ENCODE measurements at places on chromosomes 12 and 14.

DNA sequence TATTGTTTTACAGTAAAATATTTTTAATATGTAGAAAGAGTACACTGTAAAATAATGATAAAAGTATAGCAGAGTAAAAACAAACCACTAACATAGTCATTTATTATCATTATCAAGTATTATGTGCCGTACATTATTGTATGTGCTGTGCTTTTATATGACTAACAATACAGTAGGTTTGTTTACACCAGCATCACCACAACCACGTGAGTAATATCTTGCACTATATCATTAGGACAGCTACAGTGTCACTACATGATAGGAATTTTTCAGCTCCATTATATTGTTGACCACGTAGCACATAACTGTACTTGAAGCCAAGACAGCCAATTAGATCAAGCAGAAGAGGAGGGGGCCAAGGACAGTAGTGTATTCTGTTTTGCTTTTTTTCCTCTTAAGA lies 415.4 kb downstream of the RAD51B start:
- DNase-seq, result no peak

DNA sequence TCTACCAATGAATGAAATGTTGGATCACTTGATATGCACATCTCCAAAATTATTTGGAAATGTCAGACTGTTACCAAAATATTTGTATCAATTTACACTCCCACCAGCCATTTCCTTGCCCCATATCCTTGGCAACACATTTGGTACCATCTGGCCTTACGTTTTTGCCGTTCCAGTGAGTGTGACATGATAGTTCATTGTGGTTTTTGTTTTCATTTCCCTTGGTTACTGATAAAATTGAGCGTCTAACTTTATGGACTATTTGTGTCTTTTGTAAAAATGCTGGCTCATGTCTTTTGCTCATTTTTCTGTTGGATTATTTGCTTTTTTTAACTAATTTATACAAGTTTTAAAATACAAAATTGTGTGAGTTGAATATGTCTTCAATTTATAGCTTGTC lies 11.0 kb downstream of the KLHDC1 start:
- DNase-seq, result no peak

GRCh38 chr12:110613071-110613770 lies 708 bp upstream of the TCTN1 start:
- no peak for DNase-seq

GRCh38 chr14:91685600-91685999 lies 46.3 kb downstream of the CATSPERB start:
- DNase-seq, result no peak

DNA sequence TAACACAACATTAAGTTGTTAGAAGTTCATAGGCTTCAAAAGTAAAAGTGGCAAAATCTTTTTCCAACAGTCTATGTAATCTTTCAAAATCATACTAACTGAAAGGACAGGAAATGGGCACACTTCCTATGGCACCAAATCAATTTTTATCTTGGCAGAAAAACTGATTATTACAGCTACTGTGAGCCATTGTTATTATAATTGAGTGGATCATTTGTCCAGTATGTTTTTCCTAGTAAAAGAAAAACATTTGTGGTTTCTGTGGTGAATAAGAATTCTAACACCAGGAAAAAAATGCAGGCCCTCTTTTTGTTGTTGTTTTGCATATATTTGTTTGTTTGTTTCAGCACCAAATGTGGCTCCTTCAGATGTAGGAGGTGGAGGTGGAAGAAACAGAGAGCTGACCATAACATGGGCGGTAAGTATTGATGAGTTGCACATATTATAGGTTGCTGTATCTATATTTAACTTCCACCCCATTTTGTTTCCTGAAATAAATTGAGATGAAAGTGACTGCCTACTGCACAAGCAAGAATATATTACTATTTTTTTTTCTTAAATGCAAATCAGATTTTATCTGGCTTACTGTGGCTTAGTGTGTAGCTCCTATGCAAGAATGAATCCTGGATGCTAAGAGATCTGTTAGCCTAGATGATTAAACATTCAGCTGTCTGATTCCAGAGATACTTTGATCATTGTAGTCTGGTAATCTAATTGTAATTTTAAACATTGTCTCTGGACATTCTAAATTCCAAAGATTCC lies 174.1 kb upstream of the PDZRN4 start:
- no peak for DNase-seq

DNA sequence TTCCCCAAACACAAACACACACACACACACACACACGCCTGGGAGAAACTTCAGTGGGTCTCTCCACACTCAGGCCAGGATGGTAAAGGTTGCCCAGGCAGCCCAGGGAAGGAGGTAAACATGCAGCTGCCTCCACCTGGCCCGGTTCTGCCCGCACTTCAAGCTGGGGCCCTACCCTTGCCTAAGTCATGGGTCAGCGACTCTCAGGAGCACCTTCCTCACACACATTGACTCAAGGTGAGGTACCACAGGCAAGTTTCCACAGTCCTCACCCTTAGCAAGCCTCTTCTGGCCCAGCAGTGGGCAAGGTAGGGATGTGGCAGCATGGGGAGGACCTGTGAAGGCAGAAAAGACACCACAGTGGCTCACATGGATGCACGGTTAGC lies 14.1 kb upstream of the FAIM2 start:
- DNase-seq, result no peak

DNA sequence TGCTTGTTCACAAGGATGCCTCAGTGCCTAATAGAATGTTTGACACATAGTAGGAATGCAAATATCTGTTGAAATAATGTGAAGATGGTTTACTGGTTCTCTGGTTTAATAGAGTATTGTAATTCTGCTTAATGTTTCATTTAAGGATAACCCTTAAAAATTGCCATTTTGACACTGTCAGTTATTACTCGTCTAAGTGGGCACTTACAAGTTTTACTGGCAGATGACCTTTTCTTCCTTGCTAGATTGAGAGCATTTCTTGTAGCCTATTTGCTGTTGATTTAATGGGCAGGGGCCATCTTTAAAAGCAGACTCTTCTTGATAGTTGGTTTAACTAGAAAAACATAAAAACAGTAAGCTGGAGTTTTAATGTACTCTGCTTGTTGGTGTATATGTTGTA lies 1.9 kb downstream of the TMEM263 start:
- no peak for DNase-seq

DNA sequence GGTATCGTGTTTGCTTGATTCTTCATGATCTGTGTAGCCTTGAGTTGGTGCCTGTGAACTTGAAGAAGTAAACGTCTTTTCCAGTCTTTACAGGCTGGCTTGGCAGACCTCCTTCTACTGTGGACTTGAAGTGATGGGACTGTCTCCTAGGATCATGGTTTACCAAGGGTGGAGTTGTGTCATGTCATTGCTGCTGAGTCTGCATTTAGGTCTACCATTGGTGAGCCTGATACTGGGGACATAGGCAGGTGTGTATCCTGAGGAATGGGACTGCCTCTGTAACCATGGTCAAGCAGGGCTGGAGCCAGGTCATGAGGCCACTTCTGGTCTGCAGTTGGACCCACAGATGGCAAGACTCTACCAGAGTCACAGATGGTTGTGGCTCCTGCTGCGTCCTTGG lies 20.7 kb upstream of the PPP1R12A start:
- DNase-seq, result no peak

GRCh38 chr12:21300632-21301031 lies 34.1 kb downstream of the SLCO1A2 start:
- no peak for DNase-seq

GRCh38 chr12:8828257-8829124 lies 6.1 kb downstream of the A2ML1 start:
- DNase-seq, result no peak

- no peak for DNase-seq
These were observed 23.8 kb upstream of the LTBP2 start for GRCh38 chr14:74635847-74636246.

GRCh38 chr12:82800185-82800584 lies 113.5 kb downstream of the TMTC2 start:
- DNase-seq, result no peak

Data from activated CD8-positive, alpha-beta memory T cell treated with anti-CD3 and anti-CD28 coated beads for 1 hour (primary cell).